ENCODE measurements at places on chromosomes 3 and 15. TPM values are rescaled to one million over a fixed set of nuclear protein-coding genes. Genes with fewer than 3 reads are reported as not detected.

Gene KLF13
- 49.6 TPM for total RNA-seq

Gene CD80
- total RNA-seq: 1.3 TPM

Gene SLC24A5
- not detected for total RNA-seq

Gene EIF4E3
- 44.2 TPM for total RNA-seq

Gene IMPG2
- 0.65 TPM for total RNA-seq

Gene GOLGA6A
- total RNA-seq: not detected

Gene CYP11A1
- 0.71 TPM for total RNA-seq

Gene RNF13
- 77.9 TPM for total RNA-seq

Measured in posterior vena cava (tissue), 2 donors.